ENCODE measurements at places on chromosomes 11 and 22.

DNA sequence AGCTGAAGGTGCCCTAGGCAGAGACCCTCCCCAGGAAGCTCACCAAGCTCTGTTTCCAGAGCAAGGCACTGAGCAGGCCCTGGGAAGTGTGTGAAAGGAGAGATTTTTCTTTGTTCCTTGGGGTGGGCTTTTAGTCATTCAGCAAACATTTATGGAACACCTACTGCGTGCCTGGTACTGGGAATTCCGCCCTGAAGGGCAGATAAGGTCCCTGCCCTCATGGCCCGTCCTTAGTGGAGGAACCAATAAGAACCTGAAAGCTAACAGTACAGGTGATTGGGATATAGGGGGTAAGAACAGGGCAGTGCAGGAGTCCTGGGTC is 3.9 kb downstream of the TMEM134 start:
- no peak for DNase-seq

DNA sequence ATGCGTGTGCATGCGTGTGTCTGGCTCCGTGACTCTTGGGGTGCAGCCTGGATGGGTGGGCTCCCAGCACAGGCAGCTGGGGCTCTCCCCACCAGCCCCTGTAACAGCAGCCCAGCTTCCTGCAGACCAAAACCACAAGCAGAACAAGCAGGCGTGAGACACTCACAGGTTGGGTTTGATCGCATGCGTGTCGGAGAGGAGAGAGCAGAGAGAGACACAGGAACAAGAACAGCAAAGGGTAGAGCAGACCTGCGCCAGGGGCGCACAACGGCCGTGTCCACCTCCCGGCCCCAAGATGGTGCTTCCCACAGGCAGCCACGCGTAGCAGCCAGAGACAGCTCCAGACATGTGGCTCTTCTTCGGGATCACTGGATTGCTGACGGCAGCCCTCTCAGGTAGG is at the start of gene CD6:
CD6 (plus strand) TSS at position 161 of the 400 bp plus-strand sequence; CDS start at position 347, 186 bp downstream.
- no peak for DNase-seq

GRCh38 chr22:45742866-45743450 is 71.3 kb downstream of the ATXN10 start:
- peak; percentile 68 for DNase-seq

DNA sequence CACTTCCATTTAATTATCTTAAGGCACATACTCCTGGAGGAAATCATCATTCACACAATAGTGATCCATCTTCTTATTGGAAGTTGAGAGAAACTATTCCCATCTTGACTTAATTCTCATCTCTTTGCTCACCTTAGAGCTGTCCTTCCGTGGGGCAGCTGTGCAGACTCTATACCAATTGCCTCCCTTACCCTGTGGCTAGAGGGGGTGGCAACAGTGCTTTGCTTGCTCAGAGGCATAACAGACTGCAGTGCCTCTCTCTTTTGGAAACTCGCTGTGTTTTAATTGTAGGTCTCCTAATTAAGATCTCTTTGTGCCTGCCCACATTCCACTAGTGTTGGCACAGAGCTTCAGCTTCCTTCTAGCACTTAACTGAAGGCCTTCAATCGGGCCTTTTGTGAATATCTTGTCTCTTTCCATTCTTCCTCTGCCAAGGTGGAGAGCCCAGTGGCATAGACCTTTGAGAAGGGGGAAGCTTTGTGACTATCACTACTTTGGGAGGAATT is 5.5 kb downstream of the KMT2A start:
- no peak for DNase-seq
